ENCODE measurements at places on chromosomes 12 and 14.

DNA sequence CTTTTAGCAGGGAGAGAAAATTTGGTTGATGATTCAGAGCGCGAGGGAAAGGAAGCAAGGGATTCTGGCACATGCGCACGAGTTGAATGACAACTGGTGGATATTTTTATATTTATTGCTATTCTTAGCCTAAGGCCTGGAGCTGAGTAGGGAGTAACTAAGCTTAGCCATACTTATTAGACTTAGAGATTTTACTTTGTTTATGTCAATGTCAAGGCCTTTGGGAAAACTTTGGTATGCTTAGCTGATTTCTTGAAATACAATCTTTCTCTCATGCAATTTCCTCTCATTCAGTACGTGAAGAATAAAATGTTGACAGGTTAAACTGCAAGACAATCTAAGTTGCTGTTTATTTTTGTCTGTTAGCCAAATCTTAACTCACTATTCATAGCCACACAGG lies 101.1 kb downstream of the CRADD start:
- DNase-seq = peak; percentile 75

DNA sequence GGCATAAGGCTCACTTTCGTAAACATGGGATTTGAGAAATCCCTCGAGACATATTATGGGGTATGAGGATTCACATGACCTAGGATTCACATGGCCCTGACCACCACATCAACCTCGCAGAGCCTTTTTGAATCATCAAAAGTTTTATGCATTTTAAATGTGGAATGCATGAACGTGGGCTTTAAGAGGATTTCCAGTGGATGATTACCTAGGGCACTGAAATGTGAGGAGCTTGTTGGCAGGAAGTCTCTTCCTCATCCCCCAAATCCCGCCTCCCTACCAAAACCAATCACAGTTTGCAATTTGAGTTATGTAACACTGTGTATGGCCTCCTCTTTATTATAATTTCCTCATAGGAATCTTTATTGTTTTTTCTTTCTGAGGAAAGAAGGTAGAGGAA lies 659.6 kb upstream of the TBX3 start:
- peak; percentile 15 for DNase-seq

GRCh38 chr12:19572920-19573558 lies 133.7 kb downstream of the AEBP2 start:
- DNase-seq = peak; percentile 52

DNA sequence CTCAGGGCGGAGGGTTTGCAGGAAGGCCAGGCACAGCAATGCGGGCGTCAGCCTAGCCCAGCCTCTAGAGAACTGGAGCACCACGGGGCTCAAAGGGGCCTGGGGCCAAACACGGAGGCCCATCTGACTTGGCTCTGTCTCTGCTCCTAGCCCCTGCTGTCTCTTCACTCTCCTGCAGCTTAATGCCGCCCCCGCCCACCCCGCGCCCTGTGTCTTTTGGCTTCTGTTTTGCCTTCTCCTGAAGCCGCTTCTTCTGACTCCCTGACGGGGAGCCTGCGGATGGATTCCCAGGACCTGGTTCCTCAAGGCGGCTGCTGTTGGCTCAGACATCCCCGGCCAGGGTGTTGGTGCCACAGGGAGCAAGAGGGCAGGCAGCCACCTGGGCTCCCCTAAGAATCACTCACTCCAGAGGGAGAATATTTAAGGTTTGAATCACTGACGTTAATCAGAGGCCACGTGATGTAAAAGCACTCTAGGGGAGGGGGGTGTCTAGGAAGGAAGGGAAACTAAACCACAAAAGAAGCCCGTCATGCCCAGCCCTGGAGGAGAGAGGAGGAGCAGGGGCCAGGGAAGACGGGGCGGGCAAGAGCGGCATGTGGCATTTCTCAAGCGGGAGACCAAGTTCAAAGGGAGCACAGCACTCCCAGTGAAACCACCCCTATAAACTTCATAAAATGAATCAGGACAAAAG lies 36.9 kb upstream of the PRMT8 start:
- peak; percentile 36 for DNase-seq

DNA sequence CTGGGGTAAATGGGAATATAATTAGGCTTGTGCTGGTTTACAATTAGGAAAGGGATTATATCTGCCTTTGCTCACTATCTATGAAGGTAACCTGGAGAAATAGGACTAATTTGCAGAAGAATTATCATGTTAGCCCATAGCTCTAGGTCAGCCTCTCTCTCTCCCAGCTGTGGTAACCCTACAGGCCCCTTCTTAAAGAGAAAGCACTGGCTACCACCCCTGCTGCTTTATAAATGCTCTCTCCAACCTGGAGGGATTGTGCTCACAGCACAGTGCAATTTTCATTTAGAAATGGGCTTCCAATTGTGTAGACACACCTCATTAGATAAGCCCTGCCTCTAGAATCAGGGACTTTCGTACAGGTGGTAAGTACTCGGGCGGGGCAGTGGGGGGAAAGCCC lies 22.7 kb upstream of the MGST1 start:
- no peak for DNase-seq

DNA sequence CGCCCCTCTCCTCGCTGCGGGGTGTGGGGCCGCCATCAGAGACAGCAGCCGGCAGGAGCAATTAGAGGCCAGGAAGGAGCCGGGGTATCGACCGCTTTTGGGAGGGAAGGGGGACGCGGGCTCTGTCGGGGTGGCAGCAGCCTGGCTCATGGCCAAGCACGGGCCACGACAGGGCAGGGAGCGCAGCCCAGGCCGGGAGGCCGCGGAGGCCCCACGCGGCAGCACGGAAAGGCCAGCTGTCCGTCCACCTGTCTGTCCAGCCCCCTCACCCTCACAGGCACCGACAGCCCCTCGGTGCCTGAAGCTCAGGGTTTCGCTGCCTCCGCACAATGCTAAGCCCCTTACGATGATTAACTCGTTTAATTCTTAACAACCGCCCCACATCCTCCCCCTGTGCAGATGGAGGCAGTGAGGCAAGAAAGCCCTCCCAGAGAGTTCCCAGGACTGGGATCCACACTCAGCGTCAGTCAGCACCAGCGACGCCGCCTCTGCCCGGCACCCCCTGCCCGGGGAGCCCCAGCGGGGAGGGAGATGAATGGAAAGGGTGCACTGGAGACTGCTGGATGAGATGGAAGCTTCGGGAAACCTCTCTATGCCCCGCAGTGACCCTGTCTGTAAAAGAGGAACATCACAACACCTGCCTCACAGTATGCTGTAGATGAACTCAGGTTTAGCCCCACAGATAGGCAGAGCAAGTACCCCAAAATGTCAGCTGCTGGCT lies 23.7 kb downstream of the NCOR2 start:
- DNase-seq = no peak

GRCh38 chr14:44463356-44464004 lies 43.6 kb downstream of the FSCB start:
- DNase-seq = peak; percentile 0

DNA sequence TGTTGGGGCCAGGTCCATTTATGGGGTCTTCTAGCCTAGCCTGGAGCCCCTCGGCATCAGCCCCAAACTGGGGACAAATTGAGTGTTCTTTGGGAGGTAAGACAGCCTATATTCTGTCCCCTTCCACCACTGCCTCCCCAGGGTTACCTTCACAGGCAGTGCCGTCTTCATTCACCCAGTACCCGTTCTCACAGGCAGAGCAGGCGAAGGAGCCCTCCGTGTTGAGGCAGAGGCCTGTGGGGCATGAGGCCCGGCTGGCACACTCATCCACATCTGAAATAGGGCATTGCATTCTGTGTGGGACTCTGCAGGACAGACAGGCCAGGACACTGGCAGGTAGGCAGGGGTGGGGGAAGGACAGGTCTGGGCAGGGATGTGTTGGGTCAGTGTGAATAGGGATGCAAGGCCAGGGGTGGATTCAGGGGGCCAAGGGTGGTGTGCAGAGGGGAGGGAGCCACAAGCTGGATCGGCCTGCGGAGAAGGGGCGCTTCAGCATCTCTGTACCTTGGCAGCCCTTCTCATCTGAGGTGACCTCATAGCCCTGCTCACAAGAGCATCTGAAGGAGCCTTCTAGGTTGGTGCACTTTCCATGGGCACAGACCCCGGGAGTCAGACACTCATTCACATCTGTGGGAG lies 16.1 kb downstream of the ISCA2 start:
- DNase-seq = no peak

DNA sequence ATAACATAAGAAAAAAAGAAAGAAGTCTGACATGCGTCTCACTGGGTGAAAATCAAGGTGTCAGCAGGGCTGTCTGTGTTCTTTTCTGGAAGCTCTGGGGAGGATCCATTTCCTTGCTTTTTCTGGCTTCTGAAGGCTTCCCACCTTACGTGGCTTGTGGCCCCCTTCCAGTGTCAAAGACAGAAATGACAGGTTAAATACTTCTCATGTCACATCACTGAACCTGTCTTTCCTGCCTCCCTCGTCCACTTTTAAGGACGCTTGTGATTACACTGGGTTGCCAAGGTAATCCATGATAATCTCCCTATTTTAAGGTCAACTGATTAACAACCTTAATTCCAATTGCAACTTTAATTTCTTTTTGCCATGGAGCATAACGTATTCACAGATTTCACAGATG lies 4.6 kb upstream of the PHC1 start:
- no peak for DNase-seq
